ENCODE measurements at places on chromosomes 3 and 15.
A peak's percentile ranks its signal among the peaks of the same experiment; 100 is the strongest.

DNA sequence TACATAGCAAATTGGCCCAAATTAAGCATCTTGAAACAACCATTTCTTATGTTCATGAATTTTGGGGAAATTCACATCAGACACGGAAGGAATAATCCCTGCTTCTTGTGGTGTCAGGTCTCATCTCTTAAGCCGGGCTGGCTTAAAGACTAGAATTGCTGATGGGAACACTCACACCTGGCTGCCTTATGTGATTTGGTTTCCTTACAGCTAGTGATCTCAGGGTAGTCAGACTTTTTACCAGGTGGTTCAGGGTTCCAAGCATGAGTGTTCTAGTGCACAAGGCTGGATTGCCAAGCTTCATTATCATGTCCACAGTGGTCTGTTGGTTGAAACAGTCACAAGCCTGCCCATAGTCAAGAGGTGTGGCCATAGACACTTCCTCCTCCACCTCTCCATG is 20.3 kb upstream of the CCNL1 start:
- DNase-seq = no peak

- no peak for DNase-seq
Observed at GRCh38 chr15:65985387-65985786, 116.1 kb downstream of the RAB11A start.

GRCh38 chr3:189334064-189334920 is 162.5 kb downstream of the TPRG1 start:
- DNase-seq = no peak

GRCh38 chr3:137509354-137510045 is 254.6 kb upstream of the SOX14 start:
- DNase-seq = no peak

DNA sequence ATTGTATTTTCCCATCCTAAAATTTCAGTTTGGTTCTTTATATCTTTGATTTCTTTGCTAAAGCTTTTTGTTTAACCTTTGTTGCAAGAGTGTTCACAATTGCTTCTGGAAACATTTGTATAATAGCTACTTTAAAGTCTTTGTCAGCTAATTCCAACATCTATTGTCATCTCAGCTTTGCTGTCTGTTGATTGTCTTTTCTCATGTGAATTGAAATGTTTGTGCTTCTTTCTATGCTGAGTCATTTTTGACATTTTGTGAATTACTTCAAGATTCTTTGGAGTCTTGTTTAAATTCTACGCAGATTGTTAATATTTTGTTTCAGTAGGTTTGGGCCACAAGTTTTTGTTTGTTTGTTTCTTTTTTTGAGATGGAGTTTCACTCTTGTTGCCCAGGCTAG is 73.2 kb downstream of the SUCNR1 start:
- DNase-seq = no peak

DNA sequence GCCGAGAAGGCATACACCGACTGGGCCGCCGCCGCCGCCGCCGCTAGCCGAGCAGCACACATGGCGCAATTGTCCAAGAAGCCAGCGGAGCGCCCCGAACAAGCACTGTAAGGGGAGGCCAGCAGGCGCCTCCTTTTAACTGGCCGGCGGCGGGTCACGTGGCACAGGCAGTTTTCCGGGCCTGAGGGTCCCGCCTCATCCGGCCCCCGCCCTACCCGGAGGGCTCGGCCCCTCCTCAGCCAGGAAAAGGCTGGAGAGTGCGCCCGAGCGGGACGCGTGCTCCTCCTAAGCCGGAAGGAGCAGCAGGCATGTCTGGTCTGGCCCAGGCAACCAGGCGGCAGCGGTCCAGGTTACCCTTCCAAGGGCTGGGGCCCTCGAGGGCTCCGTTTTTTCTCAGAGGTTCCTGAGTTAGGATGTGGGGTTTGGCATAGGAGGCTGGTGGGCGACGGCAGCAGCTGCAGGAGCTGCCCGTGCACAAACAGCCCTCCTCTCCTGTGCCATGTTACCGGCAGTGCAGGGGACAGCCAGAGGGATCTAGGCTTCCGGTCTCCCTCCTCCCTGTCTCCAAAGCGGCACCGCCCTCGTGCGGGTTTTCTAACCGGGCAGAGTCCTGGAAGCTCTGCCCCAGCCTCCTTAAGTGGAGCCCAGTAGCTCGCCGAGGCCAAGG is at the start of gene GPX1:
Gene GPX1 (minus strand): TSS at position 137 of the 667 bp plus-strand sequence. CDS start 75 bp downstream, at position 62.
- peak; percentile 84 for DNase-seq

DNA sequence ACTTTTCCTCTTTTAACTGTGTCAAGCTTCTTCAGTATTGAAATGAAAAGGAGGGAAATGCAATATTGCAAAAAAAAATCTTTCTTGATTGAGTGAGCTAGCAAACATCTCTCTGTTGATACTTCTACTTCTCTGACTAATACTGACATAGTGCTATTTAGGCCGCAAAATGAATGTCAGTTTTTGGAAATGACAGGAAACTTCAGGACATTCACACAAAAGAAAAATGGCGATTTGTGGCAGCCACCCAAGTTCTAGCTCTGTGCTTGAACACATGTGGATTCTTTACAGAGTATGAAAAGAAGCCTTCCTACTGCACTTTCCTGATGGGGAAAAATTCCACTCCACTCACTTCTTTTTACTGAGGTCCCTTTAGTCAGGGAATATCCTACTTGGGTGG is 486.8 kb upstream of the ALCAM start:
- DNase-seq = no peak

- DNase-seq = no peak
Observed at GRCh38 chr3:151206201-151206600, 3.2 kb upstream of the GPR171 start.

GRCh38 chr3:116445311-116445841 is at the start of gene LSAMP:
LSAMP (minus strand) TSS chr3:116445487.
- DNase-seq = peak; percentile 40

- DNase-seq = no peak
Observed at GRCh38 chr15:61146931-61147230, 82.2 kb downstream of the RORA start.

DNA sequence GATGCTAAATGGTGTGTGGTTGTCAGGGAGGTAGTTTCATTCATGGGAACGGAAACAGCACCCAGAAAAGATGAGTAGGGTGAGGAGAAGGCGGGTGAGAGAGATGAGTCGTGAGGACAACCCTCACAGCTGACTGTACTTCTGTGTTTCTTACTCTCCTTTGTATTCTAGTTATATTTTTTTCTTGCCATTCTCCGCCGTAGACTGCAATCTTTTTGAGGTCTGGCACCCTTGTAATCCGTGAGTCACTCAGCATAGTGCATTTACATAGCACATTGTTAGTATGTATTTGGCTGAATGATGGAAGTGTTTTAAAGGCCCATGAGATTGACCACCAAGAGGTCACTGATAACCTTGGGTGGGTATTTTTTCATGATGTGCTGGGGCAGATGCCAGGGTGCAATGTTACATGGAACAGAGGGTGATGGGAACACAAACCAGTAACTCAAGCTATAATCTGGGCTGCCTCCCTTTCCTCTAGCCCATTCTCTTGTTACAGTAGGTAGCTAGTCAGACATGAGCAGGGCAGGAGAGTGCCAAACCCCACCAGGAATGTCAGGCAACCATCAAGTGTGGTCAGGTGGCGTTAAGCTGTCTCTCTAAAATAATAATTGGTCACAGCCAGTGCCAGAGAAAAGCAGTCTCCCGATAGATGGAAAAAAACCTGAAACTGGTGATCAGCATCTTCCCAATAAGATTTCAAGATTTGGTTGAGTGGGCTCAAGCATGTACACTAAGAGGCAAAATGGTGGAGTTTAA is 18.8 kb upstream of the DGKG start:
- no peak for DNase-seq

DNA sequence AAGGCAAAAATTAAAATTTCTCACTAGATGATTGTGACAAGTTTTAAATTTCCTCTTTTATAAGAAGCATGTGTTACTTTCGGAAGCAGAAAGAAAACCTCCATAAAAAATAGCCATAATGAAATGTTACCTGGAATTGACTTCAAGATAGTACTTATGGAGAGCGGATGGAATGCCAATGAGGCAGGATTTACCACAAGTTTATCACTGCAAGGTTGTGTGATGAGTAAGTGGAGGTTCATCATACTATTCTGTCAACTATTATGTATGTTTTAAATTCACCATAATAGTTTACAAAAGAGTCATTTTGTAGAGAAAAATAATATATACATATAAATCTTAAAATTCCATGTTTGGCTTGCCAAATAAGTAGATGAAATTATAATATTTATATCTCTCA is 230.3 kb downstream of the SCAPER start:
- DNase-seq = no peak

DNA sequence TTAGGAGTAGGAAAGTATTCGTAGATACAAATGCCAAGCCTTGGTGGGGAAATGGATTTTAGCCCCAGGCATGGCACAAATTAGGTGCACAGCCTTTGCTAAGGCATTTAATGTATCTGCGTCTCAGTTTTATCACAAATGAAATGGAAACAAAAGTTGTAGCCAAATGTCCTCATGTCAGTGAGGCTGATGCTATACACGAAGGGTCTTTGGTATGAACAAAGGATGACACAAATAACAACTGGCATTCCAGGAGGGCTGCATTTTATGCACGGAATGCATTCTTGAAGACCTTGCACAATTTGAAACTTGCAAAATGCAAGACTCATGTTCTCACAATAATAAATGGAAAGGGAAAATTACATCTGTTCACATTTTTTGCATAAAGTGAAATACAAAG is 181.9 kb downstream of the SV2B start:
- no peak for DNase-seq

DNA sequence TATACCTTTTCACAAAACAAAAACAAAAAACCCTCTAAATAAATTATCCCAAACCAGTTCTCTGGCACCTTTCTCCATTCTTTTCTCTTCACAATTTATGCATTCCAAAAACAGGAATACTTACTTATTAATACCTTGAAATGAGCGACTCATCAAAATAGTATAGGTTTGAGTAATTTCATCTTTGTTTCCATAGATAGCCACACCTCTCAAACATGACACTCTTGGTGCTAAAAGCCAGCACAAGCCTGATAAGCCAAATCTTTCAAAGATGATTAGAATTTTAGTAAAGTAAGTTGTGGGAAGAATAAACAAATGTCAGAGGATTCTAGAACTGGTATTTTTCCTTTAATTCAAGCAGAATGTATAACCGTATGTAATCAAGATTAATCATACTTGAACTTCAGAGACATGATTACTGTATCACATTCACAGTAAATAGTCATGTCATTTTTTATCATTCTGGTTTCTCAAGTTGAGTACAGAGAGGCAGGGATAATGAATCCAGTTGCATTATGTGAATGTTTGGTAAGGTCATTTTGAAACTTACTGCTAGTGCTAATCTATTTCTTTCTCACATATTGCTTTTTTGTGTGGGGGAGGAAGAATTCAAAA is 12.1 kb upstream of the WDR5B start:
- DNase-seq = no peak

DNA sequence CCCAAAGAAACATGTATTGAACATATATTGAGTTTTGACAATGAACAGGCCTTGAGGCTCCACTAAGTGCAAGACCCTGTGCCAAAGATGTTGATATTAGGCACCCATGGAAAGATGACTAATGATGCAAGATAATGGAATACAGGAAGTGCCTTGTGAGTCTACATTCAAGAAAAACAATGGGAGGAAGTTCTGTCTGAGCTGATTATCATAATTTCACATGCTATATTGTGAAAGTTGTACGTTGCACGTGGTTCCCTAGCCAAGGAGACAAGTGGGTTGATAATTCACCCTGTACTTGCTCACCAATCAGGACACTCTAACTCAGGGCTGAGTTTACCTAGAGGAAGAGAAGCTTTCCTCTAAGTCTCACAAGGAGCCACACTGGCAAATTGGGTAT is 186.9 kb upstream of the STAC start:
- DNase-seq = no peak

- no peak for DNase-seq
Observed at GRCh38 chr3:158354713-158355112, 216.3 kb upstream of the MLF1 start.

DNA sequence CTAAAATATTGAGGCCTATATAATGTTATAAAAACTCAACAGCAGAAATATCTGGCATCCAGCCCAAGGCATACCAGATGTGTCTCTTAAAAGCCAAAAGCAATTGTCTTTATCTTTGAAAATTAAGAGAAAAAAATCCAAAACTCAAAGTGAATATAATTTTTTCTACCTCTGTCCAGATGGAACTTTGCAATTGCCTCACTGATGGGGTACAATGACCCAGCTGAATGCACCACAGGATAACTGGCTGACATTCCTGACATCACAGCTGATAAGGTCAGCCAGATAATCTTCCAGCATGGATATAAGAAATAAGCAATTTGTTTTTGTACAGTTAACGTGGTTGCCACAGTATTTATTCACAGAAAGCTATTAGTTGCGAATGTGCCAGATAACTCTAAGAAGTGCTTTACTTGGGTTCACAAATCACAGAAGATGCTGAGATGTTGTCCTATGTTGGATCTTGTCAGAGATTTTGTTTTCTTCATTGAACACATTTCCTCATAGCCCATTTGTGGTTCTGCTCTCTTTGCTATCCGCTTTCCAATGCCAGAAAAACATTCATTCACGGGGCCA is 566.9 kb upstream of the CCDC54 start:
- no peak for DNase-seq

GRCh38 chr3:144109944-144110343 is 138.3 kb downstream of the DIPK2A start:
- no peak for DNase-seq

DNA sequence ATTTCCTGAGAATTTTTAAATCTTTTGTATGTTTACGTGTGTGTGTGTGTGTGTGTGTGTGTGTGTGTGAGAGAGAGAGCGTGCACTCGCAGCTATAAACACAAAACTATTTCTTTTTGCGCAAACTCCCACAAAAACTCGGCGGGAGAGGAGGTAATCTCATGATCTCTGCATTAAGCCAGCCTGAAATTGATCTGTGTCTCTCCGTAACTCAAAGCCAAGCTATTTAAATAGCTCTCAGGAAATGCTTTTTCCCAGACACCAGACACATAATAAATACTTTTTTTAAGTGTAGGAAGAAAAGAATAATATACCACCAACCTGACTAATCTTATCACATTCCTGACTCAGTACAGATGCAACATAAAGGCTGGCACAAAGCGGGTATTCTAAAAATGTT is 226.8 kb downstream of the MAGI1 start:
- DNase-seq = no peak

DNA sequence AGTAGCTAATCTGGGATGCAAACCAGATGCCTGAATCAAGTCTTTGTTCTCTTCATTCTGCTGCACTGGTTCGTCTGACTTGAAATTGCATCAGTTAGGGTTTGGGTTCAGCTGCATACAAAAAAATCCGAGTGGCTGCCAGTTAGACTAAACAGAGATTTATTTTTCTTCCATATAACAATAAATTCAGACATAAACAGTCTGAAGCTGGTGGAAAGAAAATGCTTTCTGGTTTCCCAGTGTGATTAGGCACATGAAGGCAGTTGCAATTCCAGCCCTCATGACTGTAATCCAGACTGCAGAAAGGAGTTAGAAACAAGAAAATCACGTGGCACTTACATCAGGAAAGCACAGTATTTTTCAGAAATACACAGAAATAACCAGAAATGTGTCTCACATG is 930.7 kb downstream of the MCTP2 start:
- DNase-seq = no peak
